ENCODE measurements at places on chromosomes 1 and 21. TPM values are rescaled to one million over a fixed set of nuclear protein-coding genes. Genes with fewer than 3 reads are reported as not detected.

GRCh38 chr1:3678361-3679097 is 26.2 kb downstream of the TP73 start:
- DNase-seq: peak; percentile 72

- DNase-seq: peak; percentile 69
Measured at GRCh38 chr1:160108888-160109662, 6.5 kb upstream of the ATP1A2 start.

C1orf141 gene
- not detected for polyA plus RNA-seq

OR2T2 gene
- not detected for polyA plus RNA-seq

GRCh38 chr1:244231193-244231571 is 180.1 kb downstream of the ZBTB18 start:
- DNase-seq: no peak

SOX13 gene
- polyA plus RNA-seq: 113 TPM

GRCh38 chr1:18230840-18231239 is 123.2 kb downstream of the IGSF21 start:
- DNase-seq: no peak
